ENCODE measurements at places on chromosomes 16 and 17. TPM values are rescaled to one million over a fixed set of nuclear protein-coding genes. Genes with fewer than 3 reads are reported as not detected.

- DNase-seq, result no peak
Observed at GRCh38 chr17:7111784-7112509, 2.7 kb downstream of the ASGR2 start.

DNA sequence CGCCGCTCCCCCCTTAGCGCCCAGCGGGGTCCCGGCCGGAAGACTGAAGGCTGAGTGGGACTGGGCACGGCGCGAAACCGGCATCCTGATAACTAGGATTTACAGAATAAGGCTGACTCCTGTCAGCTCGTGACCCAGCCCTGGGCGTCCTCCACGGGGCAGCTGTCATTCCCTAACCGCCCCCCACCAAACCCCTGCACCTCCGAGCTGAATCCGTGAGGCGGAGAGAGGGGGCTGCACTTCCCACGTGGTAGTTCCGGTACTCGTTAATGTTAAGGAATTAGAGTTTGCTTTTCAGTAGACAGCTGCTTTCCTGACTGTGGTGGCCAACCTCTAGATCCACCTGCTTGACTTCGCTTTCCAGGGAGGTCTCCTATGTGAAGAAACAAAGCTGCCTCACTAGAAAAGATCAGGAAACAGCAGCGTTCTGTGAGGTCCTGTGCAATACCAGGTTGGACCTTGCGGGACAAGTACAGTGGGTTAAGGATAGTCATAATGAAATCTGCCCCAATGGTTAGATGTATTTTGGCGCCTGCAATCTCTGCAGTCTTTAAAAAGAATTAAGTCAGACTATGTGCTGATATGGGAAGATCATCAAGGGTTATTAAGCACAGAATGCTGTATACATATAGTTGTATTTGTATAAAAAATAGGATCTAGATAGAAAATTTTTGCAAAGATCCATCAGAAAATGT lies 1.1 kb upstream of the WBP2 start:
- DNase-seq, result no peak

GRCh38 chr16:82357237-82357636 lies 187.2 kb upstream of the MPHOSPH6 start:
- DNase-seq, result no peak

GRCh38 chr17:59669411-59669810 lies 37.8 kb downstream of the PTRH2 start:
- DNase-seq, result no peak

- no peak for DNase-seq
Observed at GRCh38 chr17:21538615-21539014, 153.7 kb upstream of the KCNJ18 start.

- DNase-seq, result no peak
Observed at GRCh38 chr16:69199382-69199781, 12.4 kb downstream of the SNTB2 start.

- DNase-seq, result no peak
Observed at GRCh38 chr17:11797803-11798202, 199.5 kb downstream of the ZNF18 start.

DNA sequence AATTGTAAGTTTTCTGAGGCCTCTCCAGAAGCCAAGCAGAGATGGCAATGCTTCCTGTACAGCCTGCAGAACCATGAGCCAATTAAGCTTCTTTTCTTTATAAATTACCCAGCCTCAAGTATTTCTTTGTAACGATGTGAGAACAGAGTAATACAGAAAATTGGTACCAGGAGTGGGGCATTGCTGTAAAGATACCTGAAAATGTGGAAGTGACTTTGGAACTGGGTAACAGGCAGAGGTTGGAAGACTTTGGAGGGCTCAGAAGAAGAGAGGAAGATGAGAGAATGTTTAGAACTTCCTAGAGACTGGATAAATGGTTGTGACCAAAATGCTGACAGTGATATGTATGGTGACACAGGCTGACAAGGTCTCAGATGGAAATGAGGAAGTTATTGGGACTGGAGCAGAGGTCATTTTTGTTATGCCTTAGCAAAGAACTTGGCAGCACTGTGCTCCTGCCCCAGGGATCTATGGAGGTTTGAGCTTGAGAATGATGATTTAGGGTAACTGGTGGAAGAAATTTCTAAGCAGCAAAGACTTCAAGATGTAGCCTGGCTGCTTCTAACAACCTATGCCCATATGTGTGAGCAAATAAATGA lies 23.1 kb downstream of the PRDM7 start:
- no peak for DNase-seq

DNA sequence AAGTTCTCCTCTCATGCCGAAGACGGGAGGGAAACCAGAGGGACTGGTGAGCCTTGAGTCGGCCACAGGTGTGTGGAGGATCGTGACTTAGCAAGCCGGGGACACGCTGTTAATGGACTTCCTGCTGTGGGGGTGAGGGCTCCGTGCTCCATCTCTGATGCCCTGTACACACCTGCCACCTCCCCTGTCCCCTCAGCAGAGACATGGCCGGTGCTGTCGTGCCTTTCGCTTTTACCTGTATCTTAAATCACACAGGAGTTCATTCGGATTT lies 75.9 kb upstream of the ZNF750 start:
- DNase-seq, result no peak

GRCh38 chr17:29291163-29291752 lies 2.7 kb downstream of the NUFIP2 start:
- DNase-seq, result peak; percentile 20

- peak; percentile 77 for DNase-seq
Observed at GRCh38 chr17:80035937-80036714, at the start of gene CCDC40. Gene CCDC40 (plus strand): TSS chr17:80036642. CDS start chr17:80036663, 21 bp downstream.

GRCh38 chr16:62709794-62710193 lies 673.6 kb upstream of the CDH8 start:
- DNase-seq, result no peak

DNA sequence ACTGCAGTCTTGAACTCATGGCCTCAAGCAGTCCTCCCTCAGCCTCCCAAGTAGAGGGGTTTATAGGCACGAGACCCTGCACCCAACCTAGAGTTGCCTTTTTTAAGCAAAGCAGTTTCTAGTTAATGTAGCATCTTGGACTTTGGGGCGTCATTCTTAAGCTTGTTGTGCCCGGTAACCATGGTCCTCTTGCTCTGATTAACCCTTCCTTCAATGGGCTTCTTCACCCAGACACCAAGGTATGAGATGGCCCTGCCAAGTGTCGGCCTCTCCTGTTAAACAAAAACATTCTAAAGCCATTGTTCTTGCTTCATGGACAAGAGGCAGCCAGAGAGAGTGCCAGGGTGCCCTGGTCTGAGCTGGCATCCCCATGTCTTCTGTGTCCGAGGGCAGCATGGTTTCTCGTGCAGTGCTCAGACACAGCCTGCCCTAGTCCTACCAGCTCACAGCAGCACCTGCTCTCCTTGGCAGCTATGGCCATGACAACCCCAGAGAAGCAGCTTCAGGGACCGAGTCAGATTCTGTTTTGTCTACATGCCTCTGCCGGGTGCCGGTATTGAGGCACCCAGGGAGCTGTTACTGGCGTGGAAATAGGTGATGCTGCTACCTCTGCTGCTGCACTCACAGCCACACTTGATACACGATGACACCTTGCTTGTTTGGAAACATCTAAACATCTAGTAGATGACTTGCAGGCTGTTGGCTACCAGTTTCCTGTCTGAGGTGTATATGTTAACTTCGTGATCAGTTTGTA lies 3.3 kb downstream of the RPL13 start:
- no peak for DNase-seq

DNA sequence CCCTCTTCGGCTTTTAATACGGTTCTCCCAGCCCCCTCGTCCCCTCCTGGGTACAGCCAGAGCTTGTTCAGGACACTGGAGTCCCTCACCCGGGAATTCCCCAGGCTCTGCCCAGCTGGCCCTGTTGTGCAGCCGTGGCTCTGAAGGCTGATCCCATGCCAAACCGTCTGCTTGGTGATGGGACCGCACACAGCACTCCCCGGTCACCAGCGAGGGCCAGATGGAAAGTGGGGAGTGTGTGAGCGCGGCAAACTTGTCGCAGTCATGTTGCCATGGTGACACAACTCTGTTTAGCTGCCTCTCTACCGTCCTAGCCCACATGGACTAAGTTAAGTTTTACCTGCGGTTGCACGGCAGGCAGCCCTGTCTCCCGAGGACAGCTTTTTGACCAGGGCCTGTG lies 107.9 kb downstream of the RAP1GAP2 start:
- no peak for DNase-seq

DNA sequence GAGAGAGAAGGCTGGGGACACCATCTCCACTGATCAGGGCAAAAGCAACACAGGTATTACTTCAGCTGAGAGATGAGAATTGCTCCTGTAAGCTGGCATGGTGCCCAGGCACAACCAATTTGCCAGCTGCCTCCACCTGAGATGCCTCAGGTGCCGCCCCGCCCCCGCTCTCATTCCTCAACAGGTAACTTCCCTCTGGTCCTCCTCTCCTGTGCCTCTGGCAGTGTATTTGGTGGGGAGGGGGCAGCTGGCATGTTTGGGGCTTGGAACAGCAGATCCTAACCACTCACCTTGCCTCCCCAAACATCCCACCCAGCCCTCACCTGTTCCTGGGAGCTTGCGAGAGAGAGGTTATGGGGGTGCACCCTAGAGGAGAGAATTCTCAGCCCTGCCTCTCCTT lies 2.9 kb upstream of the SRCIN1 start:
- no peak for DNase-seq

- no peak for DNase-seq
Observed at GRCh38 chr16:2848933-2849725, 8.8 kb downstream of the PRSS22 start.

DNA sequence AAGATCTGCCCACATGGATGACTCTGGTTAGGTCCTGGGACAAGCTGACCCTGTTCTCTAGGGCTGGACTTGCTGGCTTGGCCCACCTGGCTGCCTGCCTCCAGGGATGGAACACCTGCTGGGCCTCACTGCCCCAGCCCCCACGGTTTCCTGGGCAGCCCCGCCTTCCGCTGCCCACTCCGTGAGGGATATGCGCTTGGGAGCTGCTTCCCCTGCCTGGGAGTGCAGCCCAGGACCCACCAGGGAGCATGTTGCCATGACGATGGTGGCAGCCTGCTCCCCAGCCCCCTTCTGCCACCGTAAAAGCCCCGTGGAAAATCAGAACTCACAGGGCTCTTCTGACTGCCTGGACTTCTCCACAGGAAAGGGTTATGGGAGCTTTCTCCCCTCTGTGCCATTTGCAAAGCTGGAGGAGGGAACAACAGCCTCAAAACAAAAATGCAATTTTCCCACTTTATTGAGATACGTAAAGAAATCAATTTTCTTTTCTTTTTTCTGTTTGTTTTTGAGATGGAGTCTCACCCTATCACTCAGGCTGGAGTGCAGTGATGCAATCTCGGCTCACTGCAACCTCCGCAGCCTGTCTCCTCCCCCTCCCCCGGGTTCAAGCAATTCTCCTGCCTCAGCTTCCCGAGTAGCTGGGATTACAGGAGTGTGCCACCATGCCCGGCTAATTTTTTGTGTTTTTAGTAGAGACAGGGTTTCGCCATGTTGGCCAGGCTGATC lies 18.0 kb upstream of the GAS7 start:
- DNase-seq, result no peak

GRCh38 chr17:1159431-1160180 lies 20.2 kb downstream of the ABR start:
- no peak for DNase-seq

- no peak for DNase-seq
Observed at GRCh38 chr17:2517539-2517938, 5.9 kb upstream of the METTL16 start.

DNA sequence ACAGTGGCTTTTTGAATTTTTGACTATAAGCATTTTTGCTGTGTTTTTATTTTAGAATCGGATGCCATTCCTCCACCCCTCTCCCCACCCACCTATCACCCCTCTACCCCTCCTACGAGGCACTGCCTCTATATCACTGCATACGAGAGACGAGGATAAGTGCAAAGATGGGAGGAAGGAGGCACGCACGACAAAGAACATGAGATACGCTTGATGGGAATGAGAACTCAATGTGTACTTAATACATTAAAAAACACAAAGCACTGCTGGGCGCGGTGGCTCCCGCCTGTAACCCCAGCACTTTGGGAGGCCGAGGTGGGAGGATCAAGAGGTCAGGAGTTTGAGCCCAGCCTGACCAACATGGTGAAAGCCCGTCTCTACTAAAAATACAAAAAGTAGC lies 8.8 kb upstream of the USP43 start:
- DNase-seq, result no peak

DNA sequence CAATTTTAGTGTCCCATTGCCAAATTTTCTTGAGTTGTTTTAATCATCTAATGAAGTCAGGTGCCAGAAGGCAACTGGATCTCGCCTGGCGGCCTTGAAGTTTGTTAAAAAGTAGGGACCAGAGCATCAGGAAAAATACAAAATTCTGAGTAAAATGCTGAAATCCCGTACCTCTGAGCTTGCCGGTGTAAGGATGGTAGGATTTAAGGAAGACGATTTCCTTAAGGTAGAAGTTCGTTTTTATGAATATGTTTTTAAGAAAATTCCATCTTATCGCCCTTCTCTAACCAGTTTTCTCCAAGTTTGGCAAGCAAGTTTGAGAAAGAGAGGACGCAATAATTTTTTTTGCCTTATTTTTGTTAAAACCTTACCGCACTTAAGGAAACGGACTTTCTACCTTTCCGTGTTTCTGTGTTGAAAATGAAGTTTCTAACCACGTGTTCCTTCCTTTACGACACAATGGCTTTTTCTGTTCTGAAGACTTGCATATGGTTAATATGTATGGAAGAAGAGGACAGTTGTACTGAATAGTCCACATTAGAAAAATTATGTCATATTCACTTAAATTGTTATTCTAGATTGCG lies 748 bp downstream of the ATF7IP2 start:
- DNase-seq, result no peak

GRCh38 chr16:17354141-17354601 lies 116.6 kb downstream of the XYLT1 start:
- no peak for DNase-seq

DNA sequence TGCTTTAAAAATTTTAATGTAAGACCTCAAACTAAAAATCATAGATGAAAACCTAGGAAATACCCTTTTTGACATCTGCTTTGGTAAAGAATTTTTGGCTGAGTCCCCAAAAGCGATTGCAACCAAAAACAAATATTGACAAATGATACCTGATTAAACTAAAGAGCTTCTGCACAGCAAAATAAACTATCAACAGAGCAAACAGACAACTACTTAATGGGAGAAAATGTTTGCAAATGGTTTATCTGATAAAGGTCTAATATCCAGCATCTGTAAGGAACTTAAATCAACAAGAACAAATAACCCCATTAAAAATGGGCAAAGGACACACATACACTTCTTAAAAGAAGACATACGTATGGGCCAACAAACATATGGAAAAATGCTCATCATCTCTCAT lies 242.5 kb downstream of the BCAS3 start:
- DNase-seq, result no peak

GRCh38 chr17:36778448-36778847 lies 158.8 kb upstream of the LHX1 start:
- DNase-seq, result no peak

Gene SPNS2
- total RNA-seq, result 0.17 TPM

Gene SERPINF2
- 0.41 TPM for total RNA-seq

Gene TMIGD1
- total RNA-seq, result not detected

Gene CCR7
- 166 TPM for total RNA-seq
